Activated CD4-positive, CD25-positive, alpha-beta regulatory T cell (primary cell): ENCODE measurements at places on chromosomes 3 and 15.

DNA sequence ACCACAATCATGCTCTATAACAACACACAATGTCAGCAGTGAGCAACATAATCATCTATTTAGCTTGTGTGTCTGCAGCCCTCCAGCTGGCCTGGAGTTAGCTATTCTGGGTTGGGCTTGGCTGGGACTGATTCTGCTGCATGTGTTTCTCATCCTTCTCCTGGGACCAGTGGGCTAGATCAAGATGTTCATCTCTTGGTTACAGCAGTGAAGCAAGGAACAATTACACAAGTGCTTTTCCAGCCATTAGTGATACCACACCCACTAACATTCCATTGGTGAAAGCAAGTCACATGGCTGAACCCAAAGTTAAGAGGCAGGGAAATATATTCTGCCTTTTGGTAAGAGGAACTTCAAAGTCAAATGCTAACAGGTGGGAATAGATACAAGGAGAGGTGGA, 14.6 kb downstream of the NUDT16 start:
- no peak for DNase-seq

DNA sequence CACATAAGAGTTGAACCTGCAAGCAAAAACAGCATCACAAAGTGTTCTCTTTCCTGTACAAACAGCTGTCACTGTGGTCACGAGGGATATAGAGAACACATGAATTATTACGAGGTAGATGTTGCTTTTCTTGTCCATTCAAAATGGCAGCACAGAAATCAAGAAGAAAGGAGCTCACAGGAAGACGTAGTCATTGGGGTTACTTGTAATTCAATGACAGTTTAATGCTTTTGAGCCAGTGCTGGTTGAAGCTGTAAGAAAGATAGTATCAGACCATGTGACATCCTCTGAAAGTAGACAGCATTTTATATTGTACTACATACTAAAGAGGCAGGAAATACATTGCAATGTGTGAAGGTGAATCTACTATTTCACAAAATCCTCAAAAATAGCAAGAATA, 140.4 kb downstream of the ABI3BP start:
- DNase-seq: no peak

- no peak for DNase-seq
Observed at GRCh38 chr3:60698117-60698516, 553.1 kb downstream of the FHIT start.

GRCh38 chr15:73323956-73324355, 44.8 kb downstream of the HCN4 start:
- DNase-seq: no peak

GRCh38 chr3:43951813-43952212, 261.1 kb downstream of the ABHD5 start:
- no peak for DNase-seq

DNA sequence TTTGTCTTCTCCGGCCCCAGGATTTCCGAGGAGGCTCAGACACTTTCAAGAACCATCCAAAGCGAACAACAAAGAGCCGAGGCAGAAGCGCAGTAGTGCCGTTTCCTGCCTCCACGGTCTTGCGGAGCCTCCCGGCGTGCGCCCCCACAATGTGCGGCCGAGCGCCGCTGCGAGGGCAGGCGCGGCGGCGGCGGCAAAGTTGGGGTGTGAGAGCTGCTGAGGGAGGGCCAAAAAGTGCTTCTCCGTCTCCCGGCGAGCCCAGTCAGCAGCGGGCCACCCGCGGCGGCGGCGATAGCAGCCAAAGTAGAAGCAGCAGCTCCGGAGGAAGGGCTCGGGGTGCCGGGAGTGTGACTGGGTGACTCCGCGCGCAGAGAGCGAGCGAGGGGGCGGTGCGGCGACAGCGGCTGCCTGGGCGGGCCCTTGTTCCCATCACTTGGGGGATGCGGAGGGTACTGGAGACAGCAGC, 749.1 kb downstream of the ROBO1 start:
- no peak for DNase-seq

DNA sequence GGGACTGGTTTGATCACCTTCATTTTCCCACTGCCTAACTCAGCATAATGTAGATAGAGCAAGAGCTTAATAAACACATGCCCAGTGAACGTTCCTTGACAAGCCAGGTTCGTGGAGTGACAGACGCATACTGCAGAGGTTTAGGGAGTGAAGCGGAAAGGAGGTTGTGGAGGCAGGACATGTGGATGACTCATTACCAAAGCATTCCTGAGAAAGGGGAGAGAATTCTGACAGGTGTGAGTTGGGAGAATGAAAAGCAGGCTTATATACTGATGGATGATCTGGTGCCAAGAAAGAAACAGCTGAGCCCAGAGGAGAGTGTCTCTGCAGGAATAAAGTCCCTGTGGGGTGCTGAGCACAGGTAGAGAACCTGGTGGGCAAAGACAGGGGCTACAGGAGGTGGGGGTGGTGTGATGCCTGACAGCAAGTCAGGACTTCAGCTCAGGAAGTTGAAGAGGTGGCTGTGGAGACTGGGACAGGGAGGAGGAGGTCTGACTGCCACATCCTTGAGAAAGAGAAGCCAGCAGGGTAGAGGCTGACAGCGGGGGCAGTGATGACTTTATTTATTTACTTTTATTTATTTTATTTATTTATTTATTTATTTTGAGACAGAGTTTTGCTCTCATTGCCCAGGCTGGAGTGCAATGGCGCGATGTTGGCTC, 2.4 kb upstream of the RPL29 start:
- DNase-seq: no peak

DNA sequence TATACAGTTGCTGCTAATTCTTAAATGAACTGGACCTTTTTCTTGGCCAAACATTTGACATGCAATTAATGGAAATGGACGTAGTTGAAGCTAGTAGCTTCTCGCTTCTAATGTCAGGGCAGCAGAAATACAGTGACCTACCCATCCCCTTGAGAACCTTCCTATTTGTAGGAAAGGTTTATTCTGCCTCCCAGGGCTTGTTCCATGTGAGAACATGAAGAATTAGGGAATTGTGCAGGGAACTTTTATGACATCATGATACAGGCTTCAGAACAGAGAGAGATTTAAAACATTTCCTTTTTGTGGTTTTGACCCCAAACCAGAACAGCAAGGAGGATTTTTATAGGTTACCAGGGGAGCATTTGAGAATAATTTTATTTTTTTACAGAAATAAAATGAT, 406.6 kb upstream of the PPP2R3A start:
- no peak for DNase-seq

DNA sequence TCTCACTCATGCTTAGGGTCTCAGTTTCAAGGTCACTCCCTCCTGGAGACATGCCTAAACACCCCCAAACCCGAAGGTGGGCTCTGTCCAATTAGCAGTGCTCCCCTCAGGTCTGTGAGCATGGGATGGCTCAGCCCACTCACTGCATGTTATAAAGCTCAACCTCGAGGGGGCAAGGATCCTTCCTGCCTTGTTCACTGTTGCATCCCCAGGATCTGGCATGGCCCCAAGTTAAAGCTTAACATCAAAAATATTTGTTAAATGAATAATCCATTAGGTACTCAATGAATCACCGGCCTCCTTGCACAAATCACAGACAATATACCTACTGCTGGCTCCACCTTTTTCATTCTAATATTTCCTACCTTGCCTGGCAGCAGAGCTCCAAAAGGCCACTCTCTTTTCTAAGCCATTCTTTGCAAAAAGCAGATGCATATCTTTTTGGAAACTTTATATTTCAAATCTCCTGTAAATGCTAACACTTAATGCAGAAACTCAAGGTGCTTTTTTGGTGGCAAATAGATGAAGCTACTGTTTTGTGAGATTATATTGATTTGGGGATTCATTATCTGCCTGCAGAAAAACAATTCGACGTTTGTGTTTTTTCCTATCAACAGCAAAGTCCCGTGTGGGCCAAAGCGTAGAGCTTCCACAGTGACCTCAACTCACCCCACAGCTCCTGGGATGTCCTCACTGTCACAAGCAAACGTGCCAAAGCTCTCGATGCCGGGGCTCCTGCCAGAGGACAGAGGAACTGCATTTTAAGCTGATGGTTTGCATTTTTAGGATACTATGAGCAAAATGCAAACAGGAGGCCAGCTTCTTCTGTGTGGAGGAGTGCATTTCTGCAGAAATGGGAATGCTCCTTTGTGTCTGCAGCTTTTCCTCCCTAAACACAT, 35.4 kb downstream of the PCOLCE2 start:
- no peak for DNase-seq

- DNase-seq: no peak
Observed at GRCh38 chr3:72266016-72266370, 481.0 kb upstream of the PROK2 start.

DNA sequence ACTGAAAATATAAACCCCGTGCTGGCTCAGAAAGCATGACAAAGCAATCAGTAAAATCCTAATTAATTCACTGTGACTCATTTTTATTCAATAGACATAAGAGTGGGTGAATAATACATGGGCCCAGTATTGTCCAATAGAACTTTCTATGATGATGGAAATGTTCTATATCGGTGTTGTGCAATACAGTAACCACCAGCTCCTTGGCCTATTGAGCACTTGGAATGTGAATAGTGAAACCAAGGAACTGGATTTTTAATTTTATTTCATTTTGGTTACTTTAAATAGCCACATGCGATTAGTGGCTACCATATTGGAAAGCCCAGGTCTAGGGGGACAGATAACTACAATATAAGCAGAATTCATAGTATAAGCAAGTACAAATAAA, 69.8 kb upstream of the PPP2R3A start:
- no peak for DNase-seq

- peak; percentile 18 for DNase-seq
Observed at GRCh38 chr3:129003578-129004112, 2.5 kb downstream of the EFCC1 start.

GRCh38 chr15:48646331-48646730, 822 bp upstream of the FBN1 start:
- DNase-seq: no peak

DNA sequence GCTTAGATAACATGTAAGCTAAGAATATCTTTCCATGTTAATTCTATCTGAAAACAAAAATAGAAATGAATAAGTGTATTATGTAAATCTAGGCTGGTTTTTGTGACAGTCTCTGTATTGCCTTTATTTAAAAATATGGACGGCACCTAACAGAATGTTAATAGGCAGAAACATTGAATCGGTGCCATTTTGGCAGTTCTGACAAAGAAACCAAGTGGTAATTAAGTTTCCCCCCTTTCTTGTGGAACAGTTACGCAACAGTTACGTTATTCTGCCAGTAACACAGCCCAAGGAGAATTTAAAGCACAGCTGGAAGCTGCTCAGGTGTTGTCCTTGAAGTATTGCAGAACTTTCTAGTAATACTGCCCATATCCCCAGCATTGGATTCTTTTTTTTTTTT, 21.5 kb downstream of the LARS2 start:
- DNase-seq: no peak

DNA sequence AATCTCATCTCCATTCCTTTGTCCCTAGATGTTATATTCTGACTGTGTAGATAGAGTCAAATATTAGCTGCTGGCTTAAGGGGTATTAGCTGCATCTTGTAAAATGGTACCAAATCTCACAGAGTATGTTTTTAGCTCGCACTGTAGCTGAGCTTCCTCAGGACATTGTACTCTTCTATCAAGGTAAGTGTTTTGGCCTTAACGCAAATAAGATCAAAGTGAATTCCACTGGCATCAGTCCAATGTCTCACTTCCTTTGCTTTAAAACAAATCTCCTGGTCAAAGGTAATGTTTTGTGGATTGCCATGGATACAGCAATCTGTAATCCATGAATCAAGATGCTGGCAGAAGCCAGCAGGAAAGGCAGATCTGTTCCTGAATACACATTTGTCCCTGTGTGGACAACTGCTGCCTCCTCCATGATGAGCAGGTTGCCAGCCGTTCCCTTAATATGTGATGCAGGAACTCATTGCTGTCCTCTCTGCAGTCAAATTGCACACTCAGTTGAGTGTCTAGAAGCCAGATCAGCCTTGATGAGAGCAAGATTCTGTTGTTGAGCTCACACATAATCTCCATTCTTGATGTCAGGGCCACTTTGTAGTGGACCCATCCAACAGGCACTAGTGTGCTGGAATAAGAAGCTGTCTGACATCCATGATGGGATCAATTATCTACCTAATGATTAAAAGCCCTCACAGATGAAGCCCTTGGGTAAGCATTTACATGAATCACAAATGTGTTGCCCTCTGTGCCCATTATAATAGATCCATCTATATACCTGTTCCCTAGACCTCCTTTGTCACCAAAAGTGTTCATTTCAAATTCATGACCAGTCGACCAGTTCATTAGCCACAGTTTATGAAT, 96.6 kb upstream of the AGTR1 start:
- DNase-seq: no peak

DNA sequence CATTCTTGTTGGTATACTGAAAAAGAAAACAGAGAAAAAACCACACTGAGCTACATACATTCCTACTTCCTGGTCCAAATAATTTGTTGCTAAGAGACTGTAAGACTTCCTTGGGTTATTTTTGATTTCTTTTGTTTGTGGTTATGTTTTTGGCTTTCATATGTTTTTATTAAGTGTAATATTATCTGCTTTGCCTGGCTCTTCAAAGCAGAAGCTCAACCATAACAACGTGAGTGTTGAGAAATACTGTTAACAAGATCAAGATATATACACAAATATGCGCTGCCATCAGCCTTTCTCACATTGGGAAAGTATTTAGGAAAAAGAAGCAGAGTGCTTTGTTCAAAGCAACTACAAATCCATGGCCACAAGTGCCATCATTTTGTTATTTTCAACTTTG, 556.2 kb upstream of the CBLB start:
- DNase-seq: no peak

- no peak for DNase-seq
Observed at GRCh38 chr3:50150863-50151686, 4.0 kb upstream of the SEMA3F start.

DNA sequence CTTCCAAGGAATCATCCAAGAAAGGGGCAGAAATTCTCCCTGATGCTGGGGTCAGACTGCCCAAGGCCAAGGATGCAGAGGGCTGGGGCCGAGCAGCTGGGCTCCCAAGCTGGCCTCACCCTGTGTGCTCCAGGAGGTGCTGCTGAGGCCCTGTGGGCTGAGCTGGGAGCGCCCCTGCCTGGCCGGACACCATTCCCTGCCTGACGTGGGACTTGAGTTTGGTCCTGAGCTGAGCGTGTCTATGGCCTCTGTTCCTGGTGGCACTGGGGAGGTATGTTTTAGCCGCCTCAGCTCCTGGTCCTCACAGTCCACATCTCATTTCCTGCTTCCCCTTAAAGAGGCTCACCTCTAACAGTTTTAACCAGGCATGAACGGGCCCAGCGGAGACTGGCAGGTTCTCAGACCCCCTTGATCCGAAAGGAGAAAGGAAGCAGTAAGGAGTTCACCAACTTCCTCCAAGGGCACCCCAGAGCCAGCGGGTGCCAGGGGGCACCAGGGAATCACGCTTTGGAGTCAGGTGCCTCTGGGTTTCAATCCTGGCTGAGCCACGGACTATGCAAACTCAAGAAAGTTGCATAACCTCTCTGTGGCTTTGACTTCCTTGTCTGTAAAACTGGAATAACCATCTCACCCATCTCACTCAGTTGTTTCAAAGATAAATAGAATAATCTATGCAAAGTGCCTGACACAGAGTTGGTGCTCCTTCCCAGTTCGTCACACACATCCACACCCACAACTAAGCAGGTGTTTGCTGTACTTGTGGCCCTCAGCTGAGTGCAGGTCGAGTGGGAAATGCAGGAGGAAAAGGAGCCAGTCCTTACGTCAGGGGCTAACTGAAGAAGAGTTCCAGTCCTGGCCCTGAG, 48.6 kb downstream of the SLC12A8 start:
- DNase-seq: no peak

GRCh38 chr15:99511866-99512661, 53.7 kb upstream of the MEF2A start:
- DNase-seq: no peak
